Activated naive CD8-positive, alpha-beta T cell treated with anti-CD3 and anti-CD28 coated beads for 36 hours (primary cell): ENCODE measurements at places on chromosomes 1 and 21. TPM values are rescaled to one million over a fixed set of nuclear protein-coding genes. Genes with fewer than 3 reads are reported as not detected.

- H3K4me1 ChIP-seq, result no peaks in the 10 kb centered on the region
- H3K27ac ChIP-seq, result no peak overlapping the region
- H3K36me3 ChIP-seq, result no peaks in the 10 kb centered on the region
- no peak for DNase-seq
Measured at GRCh38 chr1:47645151-47645550, 207.3 kb downstream of the FOXD2 start.

DNA sequence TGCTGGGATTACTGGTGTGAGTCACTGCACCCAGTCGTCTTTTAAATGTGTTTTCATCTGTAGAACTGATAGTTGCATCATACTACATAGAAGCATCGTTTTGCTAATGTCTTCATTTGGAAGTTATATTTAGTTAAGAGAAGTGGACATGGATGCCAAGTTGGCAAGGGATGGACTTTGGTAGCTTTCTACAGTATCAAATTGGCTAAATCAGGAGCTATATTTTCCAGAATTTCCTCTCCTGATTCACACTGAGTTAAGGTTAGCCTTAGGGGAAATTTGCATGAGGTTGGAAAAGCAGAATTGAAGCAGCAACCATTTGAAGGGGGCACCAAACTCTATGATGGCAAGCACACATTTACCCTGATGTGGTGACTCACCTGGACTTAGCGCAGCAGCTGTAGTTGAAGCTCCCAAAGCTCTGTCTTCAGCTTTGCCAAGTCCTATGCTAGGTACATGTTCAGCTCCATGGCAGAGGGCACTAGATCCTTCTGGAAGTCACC is 43.9 kb downstream of the DUSP10 start:
- H3K4me3 ChIP-seq, result no peak overlapping the region
- no peak for DNase-seq
- peaks cover 7% of the 10 kb centered on the region for H3K4me1 ChIP-seq

GRCh38 chr1:41313661-41314131 is 47.5 kb upstream of the FOXO6 start:
- H3K4me3 ChIP-seq, result no peak overlapping the region
- no peak overlapping the region for H3K27ac ChIP-seq
- peaks cover 2% of the 10 kb centered on the region for H3K4me1 ChIP-seq

DNA sequence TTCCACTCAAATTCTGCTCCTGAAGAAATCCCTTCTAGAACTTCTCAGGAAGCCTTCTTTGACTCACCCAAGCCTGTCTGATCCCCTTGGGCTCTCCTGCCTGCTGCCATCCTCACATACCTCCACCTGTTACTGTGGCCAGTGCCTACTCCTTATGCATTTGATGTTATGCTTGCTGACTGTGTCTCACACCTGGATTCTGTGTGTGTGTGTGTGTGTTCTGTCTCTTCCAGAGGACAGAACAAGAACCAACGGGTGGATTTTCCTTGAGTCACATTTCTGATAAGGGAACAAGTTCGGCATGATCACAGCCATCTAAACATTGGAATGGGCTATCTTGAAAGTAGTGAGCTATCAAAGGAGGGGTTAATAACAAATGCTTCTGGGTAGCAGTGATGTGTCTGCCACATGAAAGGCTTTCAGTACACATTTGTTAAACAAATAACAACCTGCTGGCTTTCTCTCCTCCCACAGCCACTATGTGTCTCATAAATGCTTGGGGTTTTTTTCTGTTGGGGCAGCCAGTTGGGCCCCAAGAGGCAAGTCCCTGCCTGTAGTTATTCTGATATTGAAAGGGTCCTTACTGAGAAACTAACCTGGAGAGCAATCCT is 8.9 kb upstream of the GPR37L1 start:
- DNase-seq, result no peak
- no peak overlapping the region for H3K4me3 ChIP-seq
- no peaks in the 10 kb centered on the region for H3K4me1 ChIP-seq
- no peaks in the 10 kb centered on the region for H3K36me3 ChIP-seq

GRCh38 chr1:110205591-110206155 is 4.4 kb upstream of the KCNC4 start:
- H3K4me3 ChIP-seq, result no peak overlapping the region
- H3K27ac ChIP-seq, result no peak overlapping the region
- no peaks in the 10 kb centered on the region for H3K27me3 ChIP-seq
- peaks cover 35% of the 10 kb centered on the region for H3K4me1 ChIP-seq

DNA sequence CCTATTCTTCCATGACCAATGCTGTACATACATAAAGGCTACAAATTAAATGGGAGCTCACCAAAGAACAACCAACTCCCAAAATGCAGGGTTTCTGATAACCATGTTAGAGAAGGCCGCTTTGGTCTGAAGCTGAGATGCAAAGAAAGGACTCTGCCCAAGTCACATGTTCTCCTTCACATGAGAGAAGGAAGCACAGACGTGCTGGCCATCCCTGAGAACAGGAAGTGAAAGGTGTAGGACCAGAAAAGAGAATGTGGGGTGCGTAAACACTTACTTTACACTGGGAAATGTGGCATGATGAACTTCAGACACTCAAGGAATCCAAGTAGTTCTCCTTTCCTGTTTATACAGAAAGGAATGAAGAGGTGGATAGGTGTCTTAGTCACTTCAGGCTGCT is 31.7 kb upstream of the TADA1 start:
- no peak overlapping the region for H3K4me3 ChIP-seq
- H3K36me3 ChIP-seq, result no peaks in the 10 kb centered on the region
- H3K4me1 ChIP-seq, result peaks cover 3% of the 10 kb centered on the region
- no peaks in the 10 kb centered on the region for H3K27me3 ChIP-seq

GRCh38 chr21:36134803-36135390 is at the start of gene CBR3:
CBR3 (plus strand) TSS chr21:36135079; CDS start chr21:36135193, 114 bp downstream.
- H3K27ac ChIP-seq, result peak within 1 kb of the TSS; percentile 83
- H3K27me3 ChIP-seq, result peaks cover 12% of the 10 kb centered on the region
- H3K36me3 ChIP-seq, result peaks cover 2% of the 10 kb centered on the region
- DNase-seq, result peak; percentile 64
- peaks cover 17% of the 10 kb centered on the region for H3K4me1 ChIP-seq

DNA sequence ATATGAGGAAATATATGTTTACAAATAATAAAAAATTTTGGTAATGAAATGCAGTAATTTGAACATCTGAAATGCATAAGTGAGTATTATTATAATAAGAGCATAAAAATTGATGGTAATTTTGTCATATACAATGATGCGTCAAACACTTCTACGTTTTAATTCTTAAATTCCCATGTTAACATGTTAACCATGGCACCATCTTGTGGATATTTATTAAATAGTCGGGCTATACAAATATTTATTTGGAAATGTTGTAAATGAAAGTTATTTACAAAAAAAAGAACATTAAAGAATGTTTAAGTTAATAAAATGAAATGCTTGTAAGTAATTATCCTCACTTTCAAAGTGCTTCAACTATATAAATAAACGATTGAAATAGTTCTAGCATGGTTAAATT is 57.2 kb upstream of the C1orf185 start:
- no peak overlapping the region for H3K4me3 ChIP-seq
- no peaks in the 10 kb centered on the region for H3K4me1 ChIP-seq
- H3K36me3 ChIP-seq, result no peaks in the 10 kb centered on the region
- DNase-seq, result no peak
- peaks cover 14% of the 10 kb centered on the region for H3K27me3 ChIP-seq
- H3K27ac ChIP-seq, result no peak overlapping the region

DNA sequence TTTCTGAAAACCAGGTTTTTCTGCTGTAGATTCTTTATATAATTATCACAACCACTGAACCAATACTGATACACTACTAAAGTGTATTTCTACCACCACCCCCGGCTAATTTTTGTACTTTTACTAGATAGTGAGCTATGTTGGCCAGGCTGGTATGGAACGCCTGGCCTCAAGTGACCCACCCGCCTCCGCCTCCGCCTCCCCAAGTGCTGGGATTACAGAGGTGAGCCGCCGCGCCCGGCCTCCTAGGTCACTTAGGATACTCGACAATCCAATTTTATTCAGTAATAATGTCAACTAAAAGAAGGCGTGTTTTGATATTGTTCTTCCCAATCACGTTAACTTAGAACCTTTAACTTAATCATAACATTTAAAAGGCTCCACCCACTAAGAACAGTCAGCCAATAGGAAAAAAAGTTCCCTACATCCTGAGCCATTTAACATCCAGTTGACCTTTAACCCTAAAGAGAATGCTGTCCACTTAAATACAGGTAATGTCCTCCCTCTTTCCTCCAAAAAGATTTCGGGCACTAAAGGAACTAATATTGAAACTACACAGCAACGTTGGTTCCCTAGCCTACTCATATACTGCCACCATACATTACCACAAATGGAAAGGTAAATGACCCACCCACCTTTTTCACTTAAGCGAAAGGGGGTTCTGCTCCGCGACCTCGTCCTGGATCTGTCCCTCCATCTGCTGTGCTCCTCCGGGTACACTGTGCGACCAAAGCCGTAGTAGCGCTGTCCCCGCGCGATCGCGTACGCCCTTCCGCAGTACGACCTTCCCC is 1.2 kb downstream of the RSRP1 start:
- peaks cover 41% of the 10 kb centered on the region for H3K4me1 ChIP-seq
- peak overlapping the region; percentile 88 for H3K4me3 ChIP-seq
- peaks cover 47% of the 10 kb centered on the region for H3K36me3 ChIP-seq
- no peaks in the 10 kb centered on the region for H3K27me3 ChIP-seq
- H3K27ac ChIP-seq, result peak overlapping the region; percentile 99
- DNase-seq, result no peak

DNA sequence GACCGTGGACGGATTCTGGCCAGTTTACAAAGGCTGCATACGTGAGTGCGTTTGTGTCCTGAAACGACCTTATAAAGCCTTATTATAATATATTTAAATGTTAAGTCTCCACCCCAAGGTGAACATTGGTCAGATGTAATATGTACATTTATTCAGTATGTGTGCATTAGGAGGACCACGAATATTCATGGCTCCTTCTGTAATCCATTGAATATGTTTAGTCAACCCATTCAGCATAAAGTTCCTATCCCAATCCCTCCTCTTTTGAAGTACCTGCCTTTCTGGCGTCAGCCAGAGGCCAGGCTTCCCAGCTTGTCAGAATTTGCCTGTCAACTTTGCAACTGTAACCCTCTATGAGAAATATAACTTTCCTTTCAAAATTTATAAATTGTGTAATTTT is 10.4 kb upstream of the FLG start:
- H3K27me3 ChIP-seq, result peaks cover 4% of the 10 kb centered on the region
- H3K27ac ChIP-seq, result no peak overlapping the region
- H3K4me3 ChIP-seq, result no peak overlapping the region
- no peaks in the 10 kb centered on the region for H3K36me3 ChIP-seq
- DNase-seq, result no peak

GRCh38 chr1:36084497-36085115 is 712 bp downstream of the TEKT2 start:
- peaks cover 3% of the 10 kb centered on the region for H3K4me1 ChIP-seq
- peak overlapping the region; percentile 22 for H3K4me3 ChIP-seq
- no peak overlapping the region for H3K27ac ChIP-seq
- peaks cover 4% of the 10 kb centered on the region for H3K36me3 ChIP-seq
- H3K27me3 ChIP-seq, result peaks cover 44% of the 10 kb centered on the region

DNA sequence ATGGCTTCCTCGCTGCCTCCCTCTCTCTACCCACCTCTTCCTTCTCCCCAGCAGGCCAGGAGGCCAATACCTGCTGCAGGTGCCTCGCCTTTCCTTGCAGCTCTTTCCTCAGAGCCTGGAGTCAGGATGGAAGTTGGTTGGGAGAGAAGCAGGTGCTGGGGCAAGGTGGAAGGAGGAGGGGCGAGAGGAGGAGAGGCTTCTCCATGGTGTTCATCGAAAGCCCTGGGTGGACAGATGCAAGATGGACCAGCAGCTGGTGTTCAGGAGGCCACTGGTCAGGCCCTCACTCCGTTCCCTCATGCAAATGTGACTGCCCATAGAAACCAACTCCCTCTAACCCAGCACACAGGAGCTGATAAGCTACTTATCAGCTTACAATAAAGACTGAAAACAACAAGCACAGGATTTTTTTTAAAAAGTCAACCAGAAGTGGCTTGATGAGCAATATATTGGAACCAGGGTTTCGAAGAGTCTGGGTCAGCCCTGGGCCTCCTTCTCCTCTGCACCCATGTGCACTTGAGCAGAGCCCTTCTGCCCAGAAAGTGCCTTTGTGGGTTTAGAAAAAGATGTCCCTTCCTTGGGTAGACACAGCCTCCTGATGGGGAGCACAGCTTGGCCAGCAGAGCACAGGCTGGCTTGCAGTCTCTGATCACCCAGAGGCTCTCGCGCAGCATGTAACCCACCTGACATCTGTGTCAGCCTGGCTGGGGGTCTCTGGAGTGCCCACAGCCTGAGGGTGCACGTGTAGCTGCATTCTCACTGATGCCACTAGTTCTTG is 16.6 kb upstream of the GSTM4 start:
- DNase-seq, result no peak
- H3K27ac ChIP-seq, result no peak overlapping the region
- H3K4me3 ChIP-seq, result no peak overlapping the region
- no peaks in the 10 kb centered on the region for H3K36me3 ChIP-seq
- no peaks in the 10 kb centered on the region for H3K27me3 ChIP-seq

DNA sequence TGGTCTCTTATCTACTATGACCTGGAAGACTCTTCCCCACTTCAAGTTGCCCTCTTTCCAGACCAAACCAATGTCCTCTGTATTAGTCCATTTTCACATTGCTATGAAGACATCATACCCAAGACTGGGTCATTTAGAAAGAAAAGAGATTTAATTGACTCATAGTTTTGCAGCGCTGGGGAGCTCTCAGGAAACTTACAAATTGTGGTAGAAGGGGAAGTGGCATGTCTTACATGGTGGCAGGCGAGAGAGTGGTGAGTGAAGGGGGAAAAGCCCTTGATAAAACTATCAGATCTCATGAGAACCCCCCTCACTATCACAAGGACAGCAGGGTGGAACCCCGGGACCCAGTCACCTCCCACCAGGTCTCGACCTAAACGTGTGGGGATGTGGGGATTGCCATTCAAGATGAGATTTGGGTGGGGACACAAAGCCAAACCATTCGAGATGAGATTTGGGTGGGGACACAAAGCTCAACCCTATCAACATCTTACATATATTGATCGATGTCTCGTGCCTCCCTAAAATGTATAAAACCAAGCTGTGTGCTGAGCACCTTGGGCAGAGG is 14.2 kb upstream of the AGPAT3 start:
- H3K36me3 ChIP-seq, result no peaks in the 10 kb centered on the region
- peaks cover 12% of the 10 kb centered on the region for H3K4me1 ChIP-seq
- H3K27me3 ChIP-seq, result peaks cover 18% of the 10 kb centered on the region
- H3K4me3 ChIP-seq, result no peak overlapping the region
- H3K27ac ChIP-seq, result no peak overlapping the region

- no peaks in the 10 kb centered on the region for H3K4me1 ChIP-seq
- H3K27ac ChIP-seq, result no peak overlapping the region
- no peak overlapping the region for H3K4me3 ChIP-seq
- peaks cover 7% of the 10 kb centered on the region for H3K27me3 ChIP-seq
Measured at GRCh38 chr1:87826681-87827251, 498.1 kb downstream of the LMO4 start.

GRCh38 chr1:25608488-25609178 is 8.0 kb upstream of the MAN1C1 start:
- no peak overlapping the region for H3K27ac ChIP-seq
- H3K4me1 ChIP-seq, result peaks cover 10% of the 10 kb centered on the region
- H3K36me3 ChIP-seq, result no peaks in the 10 kb centered on the region
- H3K27me3 ChIP-seq, result peaks cover 14% of the 10 kb centered on the region

The C1QB gene
- not detected for total RNA-seq

The CDC73 gene
- 46.3 TPM for total RNA-seq

The C1QTNF12 gene
- 3.8 TPM for total RNA-seq

The CCDC17 gene
- total RNA-seq, result 1.1 TPM

The ELAPOR1 gene
- total RNA-seq, result 6.8 TPM

The DRAXIN gene
- total RNA-seq, result 0.16 TPM

The C21orf91 gene
- 36.5 TPM for total RNA-seq

The SEC16B gene
- not detected for total RNA-seq

The ATP6V1G3 gene
- not detected for total RNA-seq
